Stimulated activated CD4-positive, alpha-beta T cell treated with anti-CD3 and anti-CD28 coated beads, TNF-alpha, amount 100 ng/mL, for 1 hour (primary cell): ENCODE measurements at places on chromosomes 6 and 20.

- no peak for DNase-seq
Observed at GRCh38 chr6:135212020-135212806, 31.1 kb downstream of the MYB start.

DNA sequence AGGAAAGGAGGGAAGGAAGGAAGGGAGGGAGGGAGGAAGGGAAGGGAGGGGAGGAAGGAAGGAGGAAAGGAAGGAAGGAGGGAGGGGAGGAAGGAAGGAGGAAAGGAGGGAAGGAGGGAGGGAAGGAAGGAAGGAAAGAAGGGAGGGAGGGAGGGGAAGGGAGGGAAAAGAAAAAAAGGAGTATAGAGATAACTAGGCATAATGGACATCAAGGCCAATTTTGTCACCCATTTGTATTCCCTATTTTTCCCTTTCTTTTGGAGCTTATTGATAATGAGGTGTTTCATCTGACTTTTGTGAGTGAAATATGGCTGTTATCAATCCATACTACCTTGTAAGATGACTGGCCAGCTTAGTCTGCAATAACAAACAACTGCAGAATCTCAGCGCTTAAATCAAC is 282.0 kb upstream of the FLRT3 start:
- DNase-seq = no peak

- no peak for DNase-seq
Observed at GRCh38 chr6:41818271-41819054, 31.0 kb downstream of the TOMM6 start.

DNA sequence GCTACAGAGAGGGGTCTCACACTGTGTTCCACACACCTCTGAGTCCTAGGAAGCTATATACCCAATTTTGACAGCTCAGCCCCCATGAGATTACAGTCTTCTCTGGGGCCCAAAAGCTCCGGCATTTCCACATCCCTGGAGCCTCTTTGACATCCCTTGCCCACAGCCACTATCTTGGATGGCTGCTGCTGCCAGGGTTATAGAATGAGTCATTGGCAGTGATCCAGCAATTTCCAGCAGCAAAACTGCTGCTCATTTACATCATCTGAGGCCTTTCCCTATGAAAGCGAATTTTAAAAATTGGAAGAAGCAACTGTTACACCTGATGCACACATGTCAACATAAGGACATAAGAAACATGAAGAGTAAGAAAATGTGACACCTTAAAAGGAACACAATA is 590.7 kb downstream of the MEI4 start:
- no peak for DNase-seq

- no peak for DNase-seq
Observed at GRCh38 chr6:156807028-156807427, 29.9 kb downstream of the ARID1B start.

- no peak for DNase-seq
Observed at GRCh38 chr20:7379621-7380220, 560.5 kb downstream of the HAO1 start.

GRCh38 chr6:90369024-90369519 is 72.4 kb upstream of the BACH2 start:
- no peak for DNase-seq
